ENCODE measurements at places on chromosomes 2 and 18. TPM values are rescaled to one million over a fixed set of nuclear protein-coding genes. Genes with fewer than 3 reads are reported as not detected.

DNA sequence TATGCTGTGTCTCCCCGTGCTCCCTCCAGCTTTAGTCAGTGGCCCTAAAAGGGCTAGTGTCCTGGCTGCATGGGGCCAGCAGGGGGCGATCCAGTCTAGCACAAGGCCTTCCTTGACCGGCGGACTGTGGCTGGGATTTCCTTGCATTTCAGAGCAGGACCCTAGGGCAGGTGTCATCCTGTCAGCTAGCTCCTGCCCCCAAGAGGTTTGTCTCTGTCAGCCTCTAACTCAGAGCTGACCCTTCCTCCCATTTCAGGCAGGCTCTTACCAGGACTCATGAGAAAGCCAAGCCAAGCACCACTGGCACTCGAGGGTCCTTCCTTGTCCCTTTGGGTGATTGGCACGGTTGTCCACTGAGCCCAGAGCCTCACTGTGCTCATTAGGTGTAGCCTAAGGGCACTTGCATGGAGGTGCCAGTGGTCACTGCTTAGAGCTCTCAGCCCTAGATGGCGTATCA, 140.3 kb downstream of the RPIA start:
- DNase-seq, result no peak

GRCh38 chr18:33653231-33653630, 75.2 kb downstream of the ASXL3 start:
- DNase-seq, result no peak

DNA sequence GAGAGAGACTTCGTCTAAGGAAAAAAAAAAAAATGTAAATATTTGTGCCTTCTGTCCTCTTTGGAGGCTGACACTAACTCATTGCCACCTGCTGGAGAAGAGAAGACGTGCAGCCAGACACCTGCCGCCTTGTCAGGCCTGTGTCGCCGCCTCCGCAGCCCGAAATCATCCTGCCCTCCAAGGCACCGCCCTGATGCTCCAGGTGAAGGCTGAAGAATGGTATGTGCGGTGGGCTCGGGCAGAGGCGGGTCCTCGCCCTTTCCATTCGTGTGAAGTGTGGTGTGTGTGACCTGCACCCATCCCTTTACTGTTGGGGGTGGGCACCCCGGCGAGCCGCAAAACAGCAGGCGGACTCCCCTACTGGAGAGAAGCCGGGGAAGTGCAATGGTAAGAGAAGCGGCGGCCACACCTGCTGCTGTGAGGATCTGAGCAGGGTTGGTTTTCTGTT, 60.4 kb downstream of the FAM161A start:
- no peak for DNase-seq

DNA sequence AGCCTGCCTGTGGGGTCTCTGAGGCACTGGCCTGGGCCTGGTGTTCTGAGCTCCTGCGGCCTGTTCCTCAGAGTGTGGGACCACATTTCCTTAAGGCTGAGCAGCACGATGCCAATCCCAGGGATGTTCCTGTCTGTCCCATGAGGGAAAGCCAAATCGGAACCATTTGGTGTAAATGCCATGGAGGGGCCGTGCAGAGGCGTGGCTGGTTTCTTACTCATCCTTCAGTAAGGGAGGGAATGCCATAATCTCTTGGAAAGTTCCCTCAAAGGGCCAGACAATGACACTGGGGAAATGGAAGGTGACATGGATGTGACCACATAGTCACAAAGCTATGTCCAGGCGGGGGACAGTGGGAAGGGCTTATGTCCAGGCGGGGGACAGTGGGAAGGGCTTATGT, 14.4 kb upstream of the PTMA start:
- DNase-seq, result no peak

DNA sequence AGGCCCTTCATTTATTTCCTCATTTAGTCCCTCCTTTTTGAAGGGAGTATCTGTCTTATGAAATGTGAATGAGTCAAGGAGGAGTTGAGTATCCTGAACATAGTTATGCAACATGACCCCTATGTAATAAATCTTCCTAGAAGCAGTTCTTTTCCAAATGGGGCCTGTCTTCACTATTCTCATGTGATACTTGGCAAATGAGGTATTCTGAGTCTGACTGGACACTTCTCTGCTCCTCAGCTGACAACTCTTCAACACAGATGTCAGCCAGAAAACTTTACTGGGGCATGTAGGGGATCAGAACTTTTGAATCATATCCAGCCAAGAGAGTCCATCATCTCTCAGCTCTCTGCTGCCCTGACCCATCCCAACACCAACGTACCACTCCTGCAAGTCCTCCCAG, 291.6 kb downstream of the ZNF385B start:
- no peak for DNase-seq

- no peak for DNase-seq
Measured at GRCh38 chr2:4445821-4446220, 742.4 kb downstream of the DCDC2C start.

DNA sequence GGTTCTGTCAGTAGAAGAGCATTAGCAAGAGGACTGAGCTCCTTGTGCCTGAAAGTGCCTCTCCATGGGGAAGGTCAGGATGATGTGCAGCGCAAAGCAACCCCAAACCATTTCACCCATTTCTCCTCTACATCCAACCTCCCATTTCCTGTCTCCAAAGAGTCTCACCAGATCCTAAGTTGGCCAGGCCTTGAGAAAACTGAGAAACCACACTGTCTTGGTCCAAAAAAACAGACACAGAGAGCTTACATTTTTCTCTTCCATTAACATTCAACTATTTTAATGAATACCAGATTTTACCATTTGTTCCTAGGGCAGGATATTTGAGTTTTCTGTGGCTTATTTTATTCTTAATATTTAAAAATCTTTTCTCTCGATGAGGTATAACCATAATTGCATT, 195.0 kb downstream of the EPHA4 start:
- DNase-seq, result no peak

DNA sequence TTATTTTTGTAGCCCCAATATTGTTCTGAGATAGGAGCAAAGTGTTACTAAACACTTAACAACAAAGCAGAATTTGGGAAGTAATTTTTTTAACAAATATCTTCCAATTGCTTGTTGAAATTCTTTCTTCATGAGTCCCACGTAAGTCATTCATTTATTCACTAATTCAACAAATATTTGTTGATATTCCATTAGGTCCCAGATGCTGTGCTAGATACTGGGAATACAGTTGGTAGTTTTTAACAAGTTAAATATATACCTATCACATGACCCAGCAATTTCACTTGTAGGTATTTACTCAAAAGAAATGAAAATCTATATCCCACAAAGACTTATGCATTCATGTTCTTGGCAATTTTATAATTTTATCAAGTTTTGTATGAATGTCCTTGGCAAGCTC, 7.0 kb upstream of the BBS5 start:
- no peak for DNase-seq

GRCh38 chr2:241036964-241037421, 38.6 kb downstream of the SNED1 start:
- DNase-seq, result no peak

DNA sequence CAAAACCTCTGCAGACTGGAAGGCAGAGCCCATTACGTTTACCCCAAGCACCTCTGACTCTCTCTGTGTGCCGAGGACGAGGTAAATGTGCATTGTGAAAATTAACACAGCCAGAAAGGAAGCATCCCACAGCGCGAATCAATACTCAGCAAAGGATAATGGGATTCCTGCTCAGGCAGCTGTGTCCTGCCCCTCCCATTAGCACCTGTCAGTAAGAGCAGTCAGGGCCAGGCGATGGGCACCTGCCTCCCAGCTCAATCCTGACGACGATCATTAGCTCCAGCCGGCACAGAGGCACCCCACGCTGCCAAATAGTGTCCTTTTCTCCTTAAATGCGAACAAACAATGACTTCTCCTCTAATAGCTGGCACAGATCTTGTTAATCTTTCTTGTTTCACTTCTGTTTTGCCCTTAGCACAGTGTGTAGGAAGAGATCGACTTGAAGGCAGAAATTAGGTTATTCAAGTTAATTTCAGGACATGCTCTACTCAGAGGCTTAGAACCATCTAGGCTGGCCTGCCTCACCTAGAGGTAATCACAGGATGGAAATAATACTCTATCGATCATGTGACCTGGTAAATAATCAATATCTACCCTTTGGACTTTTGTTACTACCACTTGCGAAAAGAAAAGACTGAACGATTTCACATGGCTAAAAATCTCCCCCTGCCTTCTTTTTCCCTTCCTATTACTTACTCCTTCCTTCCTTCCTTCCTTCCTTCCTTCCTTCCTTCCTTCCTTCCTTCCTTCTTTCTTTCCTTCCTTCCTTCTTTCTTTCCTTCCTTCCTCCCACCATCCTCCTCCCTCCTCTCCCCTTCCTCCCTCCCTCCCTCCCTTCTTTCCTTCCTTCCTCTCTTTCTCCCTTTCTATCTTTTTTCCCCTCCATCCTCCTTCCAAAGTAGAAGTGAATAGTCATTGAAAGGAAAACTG, 487.9 kb upstream of the ID2 start:
- DNase-seq, result no peak

GRCh38 chr2:133726973-133727372, 158.7 kb upstream of the NCKAP5 start:
- DNase-seq, result no peak

DNA sequence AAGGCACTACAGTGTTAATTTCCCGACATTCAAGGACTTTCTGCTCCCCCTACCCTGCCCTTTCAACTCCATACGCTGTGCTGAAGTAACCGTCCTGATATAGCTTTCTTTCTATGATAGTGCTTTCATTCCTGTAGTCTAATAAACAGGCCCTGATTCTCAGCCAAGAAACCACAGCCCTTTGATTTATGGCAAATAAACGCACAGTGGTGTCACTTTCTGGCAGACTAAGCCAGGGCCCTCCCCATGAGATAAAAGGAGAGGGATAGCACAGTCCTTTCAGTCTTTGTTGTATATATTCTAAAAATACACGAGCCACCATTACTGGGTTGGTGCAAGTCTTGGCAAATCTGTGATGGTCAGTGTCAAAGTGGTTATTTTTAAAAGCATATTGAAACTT, 291.2 kb downstream of the ALPK2 start:
- DNase-seq, result no peak

DNA sequence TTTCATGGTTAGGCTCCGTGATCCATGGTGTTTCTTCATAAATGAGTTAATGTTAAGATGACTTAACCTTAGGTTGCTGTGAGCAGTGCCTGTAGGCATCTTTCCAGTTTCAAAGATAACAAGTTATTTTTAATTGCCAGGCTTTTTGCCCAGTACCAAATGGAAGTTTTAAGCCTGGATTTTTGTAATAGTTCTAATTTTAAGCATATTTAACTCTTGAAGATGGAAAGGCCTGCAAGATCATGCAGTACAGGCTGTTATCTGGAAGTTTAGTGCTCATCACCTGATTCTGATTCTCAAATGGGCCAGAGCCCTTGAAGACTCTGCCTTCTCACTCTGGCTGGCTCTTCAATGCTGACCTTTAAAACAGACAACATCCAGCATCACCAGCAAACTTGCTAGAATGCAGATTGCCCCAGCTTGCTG, 141.3 kb downstream of the NCK2 start:
- DNase-seq, result no peak

GRCh38 chr2:74052732-74053710, 68.3 kb downstream of the TET3 start:
- no peak for DNase-seq

The EGR4 gene
- total RNA-seq, result not detected

The NETO1 gene
- total RNA-seq, result 0.83 TPM

The DSG4 gene
- not detected for total RNA-seq

The NYAP2 gene
- total RNA-seq, result 0.05 TPM

The HSPE1 gene
- 88.3 TPM for total RNA-seq
